Right renal cortex interstitium (tissue), 3 donors: ENCODE measurements at places on chromosomes 2 and 18. TPM values are rescaled to one million over a fixed set of nuclear protein-coding genes. Genes with fewer than 3 reads are reported as not detected.
A peak's percentile ranks its signal among the peaks of the same experiment; 100 is the strongest.

Gene ADRA2B
- 2.5 TPM for polyA plus RNA-seq

GRCh38 chr18:25805323-25805722 lies 285.1 kb downstream of the SS18 start:
- no peak for DNase-seq

- DNase-seq, result no peak
Measured at GRCh38 chr2:181984814-181985631, 630 bp upstream of the PPP1R1C start.

DNA sequence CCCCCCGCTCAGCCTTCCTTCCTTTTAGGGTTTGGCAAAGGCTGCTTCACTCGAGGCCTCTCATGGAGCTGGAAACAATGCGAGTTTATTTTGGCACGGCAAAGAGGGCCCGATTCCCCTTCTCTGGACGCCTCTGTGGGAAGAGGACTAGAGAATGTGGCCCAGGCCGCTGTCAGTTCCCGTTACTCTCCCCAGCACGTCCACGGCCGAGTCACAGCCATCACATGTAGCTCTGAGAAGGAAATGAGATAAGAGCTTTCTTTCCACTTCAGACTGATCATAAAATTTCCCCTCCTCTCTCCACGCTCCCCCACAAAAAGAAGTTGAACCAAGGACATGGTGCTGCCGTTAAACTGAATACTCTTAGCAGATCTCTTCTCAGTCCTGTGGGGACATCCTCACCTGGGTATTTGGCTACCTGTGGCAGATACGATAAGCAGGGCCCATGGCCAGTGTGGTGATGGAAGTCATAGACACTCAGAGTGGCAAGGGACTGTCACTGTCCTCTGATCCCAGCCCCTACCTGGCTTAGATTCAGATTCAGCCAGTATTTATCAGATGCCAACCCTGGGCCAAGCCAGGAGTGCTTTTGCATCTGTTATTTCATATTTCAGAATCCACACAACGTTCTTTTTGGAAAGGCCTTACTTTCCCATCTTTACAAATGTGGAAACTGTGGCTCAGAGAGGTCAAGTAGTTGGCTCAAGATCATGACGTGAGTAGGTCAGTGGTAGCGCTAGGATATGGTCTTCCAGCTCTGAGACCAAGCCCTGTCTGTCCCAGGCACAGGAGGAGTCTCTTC lies 101.2 kb downstream of the MCFD2 start:
- peak; percentile 48 for DNase-seq

- DNase-seq, result no peak
Measured at GRCh38 chr2:48754874-48755273, 650 bp downstream of the LHCGR start.

Gene TUBA3E
- polyA plus RNA-seq, result 0.12 TPM

- DNase-seq, result no peak
Measured at GRCh38 chr18:69945220-69946114, 2.2 kb downstream of the CD226 start.

DNA sequence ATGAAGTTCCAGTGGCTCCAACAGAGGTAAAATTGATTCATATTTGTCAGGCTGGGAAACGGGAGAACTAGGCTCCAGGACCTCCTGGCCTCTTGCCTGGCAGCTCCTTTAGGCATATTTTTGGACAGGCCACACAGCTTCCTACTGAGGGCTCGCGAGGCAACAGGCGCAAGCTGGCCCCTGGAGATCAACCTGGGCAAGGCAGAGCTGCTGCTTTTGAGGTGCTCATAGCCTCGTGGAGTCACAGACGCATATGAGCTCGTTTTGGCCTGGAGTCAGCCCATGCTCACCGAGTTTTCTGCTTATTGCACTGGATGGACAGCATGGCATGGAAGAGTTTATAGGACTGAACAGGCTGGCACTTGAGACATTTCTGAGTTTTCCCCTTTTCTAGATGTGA lies 97.7 kb downstream of the CAPN13 start:
- DNase-seq, result no peak

- no peak for DNase-seq
Measured at GRCh38 chr18:12327510-12328178, 19.6 kb downstream of the TUBB6 start.

DNA sequence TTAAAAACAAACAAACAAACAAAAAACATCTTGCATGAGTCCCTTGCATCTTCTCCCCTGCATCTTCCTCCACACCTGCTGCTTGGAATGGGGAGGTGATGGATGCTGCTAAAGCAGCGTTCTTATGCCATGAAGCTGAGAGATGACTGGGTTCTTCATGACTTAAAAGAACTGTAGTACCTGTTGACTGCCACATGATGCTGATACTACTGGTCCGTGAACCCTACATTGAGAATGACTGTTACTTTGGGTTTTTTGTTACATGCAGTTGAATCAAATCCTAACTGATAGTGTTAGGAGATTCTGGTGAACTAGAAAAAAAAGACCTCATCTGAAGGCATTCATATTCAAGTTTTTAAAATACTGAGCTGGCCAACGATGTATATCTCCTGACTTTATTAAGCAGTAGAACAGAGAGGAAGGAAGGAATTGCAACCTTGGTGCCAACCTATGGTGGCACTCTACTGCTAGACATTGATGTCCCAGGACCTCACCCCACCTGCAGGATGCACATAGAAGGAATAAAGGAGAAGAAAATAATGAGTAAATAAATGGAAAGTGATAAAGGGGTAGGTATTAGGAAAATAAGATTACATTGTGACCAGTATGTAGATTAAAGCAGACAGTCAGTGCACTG lies 63.2 kb upstream of the SPAG16 start:
- DNase-seq, result no peak

Gene PLEK
- polyA plus RNA-seq, result 7.4 TPM

DNA sequence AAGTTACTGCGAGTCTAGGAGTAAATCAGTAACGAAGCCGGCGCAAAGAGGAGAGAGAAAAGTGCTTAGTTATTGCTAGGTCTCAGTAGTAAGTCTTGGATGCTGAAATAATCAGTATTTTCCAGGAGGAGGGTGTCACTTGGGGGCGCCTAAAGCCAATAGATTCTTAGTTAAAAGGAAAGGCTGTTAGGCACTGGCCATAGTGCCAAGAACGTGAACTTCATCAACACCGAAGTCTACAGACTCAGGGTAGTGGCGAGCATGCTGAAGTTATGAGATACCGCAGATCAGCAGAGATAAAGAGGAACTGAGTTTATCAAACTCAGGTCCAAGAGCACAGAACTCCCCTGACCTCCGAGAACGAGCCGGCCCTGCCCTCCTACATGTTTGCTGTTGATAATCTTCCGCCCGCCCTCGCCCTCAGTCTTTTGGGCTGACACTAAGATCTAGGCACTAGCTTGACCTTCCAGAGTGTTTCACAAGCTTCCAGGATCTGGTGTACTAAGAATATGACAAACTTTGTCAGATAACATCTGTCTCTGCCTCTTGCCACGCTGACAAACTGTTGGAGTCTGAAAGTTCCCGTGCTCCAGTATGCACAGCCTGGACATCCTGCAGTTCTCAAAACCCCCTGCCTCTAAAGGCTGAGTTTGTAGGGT lies 49.2 kb downstream of the CYB5A start:
- DNase-seq, result no peak

Gene IGFBP5
- polyA plus RNA-seq, result 398 TPM

DNA sequence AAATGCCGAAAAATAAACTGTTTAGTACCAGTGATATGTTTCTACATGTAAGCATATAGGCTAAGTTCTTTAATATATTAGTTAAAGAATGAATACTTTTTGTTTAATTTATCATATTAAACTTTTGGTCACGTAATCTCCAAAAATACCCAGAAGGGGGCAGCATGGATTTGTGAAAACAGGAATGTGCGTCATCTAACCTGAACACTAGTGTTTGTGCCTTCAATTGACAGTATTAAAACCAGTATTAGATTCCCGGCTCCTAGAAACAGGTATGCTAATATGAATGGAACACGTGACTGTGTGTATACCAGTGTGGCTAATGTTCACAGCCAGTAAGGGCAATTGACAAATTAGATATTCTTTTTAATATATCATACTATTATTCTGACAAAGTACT lies 51.8 kb downstream of the WDR7 start:
- DNase-seq, result peak; percentile 16

DNA sequence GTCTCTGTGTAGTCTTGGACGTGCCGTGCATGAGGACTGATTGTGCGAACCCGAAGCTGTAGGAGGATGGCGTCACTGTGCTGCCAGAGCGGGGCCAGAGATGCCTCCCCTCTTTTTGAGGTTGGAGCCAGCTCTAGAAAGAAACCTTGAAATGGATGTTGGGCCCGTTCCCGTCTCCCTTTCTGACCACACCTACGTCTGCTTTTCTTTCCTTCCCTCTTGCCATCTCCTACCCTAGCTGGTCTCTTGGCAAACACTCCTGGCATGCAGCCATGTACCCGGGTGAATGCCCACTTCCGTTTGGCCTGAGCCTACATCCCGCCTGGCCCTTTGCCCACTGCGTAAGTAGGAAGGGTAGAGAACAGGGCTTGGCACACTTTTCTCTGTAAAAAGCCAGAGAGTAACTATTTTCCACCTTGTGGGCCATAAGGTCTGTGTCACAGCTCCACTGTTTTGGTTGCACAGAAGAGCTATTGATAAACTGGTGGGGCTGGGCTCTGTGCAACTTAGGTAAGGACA lies 37.4 kb downstream of the SH3BP4 start:
- no peak for DNase-seq

- DNase-seq, result no peak
Measured at GRCh38 chr2:217463402-217464075, 539.3 kb downstream of the TNS1 start.

Gene ANO7
- 2.1 TPM for polyA plus RNA-seq

Gene ZSWIM2
- not detected for polyA plus RNA-seq

GRCh38 chr2:227653419-227653818 lies 13.2 kb upstream of the SCYGR5 start:
- no peak for DNase-seq

DNA sequence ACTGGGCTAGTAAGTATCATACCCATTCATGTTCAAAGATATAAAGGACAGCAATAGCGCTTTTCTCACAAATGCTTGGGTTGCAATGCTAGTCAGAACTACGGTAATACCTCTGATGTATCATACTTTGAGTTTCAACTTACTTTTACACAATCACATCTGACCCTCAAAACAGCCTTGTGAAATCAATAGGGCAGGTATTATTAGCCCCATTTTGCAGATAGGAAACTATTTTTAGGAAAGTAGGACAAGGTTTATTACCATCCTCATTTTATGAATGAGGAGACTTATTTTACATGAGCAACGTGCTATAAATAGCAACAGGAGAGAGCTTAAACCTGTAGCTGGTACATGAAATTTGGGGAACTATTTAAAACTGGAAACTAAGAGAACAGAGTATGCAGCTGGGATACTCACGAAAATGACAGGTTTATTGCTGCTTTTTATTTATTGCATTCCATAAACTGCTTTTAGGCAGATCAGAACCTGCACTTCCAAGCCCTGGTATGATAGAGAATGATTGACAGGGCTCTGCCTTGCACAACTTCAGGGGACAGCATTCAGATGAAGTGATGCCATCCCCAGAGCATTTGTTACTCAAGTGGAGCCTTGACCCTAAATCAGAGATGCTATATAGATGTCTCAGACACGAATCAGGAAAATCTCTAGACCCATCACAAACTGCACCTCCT lies 42.4 kb upstream of the PPM1B start:
- no peak for DNase-seq

DNA sequence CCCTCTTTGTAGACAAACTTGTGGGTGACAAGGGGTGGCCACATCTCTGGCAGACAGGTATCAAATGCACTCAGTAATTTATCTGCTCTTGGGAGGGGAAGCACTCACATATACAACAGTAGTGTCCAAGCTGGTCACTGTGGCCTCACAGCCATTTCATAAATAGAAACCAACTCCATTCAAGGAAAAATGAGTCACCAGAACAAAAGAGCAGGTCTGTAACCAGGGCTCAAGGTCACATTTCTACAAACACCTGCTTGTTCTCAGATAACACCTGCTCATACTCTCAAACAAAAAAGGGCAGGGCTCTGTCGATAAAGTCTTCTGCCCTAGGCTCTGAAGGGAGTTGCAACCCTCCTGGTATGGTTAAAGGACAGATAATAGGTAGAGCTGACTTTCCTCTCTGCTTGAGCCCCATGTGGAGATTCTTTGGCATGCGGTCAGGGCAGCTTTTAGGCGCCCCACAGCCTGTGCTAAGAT lies 459.0 kb downstream of the BCL11A start:
- DNase-seq, result no peak

- no peak for DNase-seq
Measured at GRCh38 chr2:150007815-150008430, 420.3 kb upstream of the MMADHC start.

GRCh38 chr2:37969731-37970130 lies 44.6 kb downstream of the RMDN2 start:
- DNase-seq, result no peak

DNA sequence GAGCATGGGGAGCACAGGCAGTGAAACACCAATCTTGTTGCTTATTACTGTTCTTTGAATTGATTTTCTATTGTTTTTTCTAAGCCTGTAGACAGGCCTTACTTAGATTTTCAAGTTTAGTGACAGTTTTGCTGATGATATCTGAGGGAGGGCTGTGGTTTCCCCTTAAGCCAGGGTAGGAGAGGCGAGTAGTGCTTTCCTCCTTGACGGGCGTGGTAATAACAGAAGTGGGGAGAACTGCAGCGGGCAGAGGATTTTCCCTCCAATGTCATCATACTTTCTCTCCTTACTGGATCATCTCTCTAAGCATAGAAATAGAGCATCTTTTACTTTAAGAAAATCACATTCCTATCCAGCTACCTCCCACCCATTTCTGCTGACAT lies 314.4 kb downstream of the ALK start:
- no peak for DNase-seq

DNA sequence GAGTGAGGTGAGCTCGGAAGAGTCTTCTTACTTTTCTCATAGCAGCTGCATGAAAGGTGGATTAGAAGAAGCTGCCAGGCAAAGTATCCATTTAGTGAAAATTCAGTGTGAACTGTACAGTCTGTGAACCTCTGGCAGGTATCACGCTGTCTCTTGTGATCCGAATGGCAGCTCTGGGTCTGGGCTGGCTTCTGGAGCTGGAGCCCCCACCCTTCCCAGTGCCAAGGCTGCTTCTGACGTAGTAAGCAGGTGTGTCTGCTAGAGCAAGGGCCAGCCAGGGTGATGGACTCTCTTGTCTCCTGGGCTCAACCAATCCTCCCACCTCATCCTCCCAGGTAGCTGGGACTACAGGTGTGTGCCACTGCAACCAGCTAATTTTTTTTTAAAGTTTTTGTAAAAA lies 14.0 kb upstream of the NTSR2 start:
- no peak for DNase-seq

GRCh38 chr2:122136056-122136455 lies 380.6 kb downstream of the TSN start:
- DNase-seq, result no peak

Gene ABCG5
- 0.50 TPM for polyA plus RNA-seq

Gene CENPA
- 14.1 TPM for polyA plus RNA-seq
